ENCODE measurements at places on chromosomes 7 and 10.

- no peak for DNase-seq
Measured at GRCh38 chr10:121578298-121578697, 19.9 kb downstream of the FGFR2 start.

GRCh38 chr7:34048445-34048844 is 143.1 kb downstream of the BMPER start:
- no peak for DNase-seq

- DNase-seq = no peak
Measured at GRCh38 chr7:116950889-116951351, 2.4 kb upstream of the ST7 start.

- DNase-seq = no peak
Measured at GRCh38 chr7:114405427-114405826, 9.2 kb upstream of the FOXP2 start.

GRCh38 chr7:116588641-116589594 is 64.1 kb downstream of the CAV1 start:
- no peak for DNase-seq

- no peak for DNase-seq
Measured at GRCh38 chr7:82335927-82336326, 107.7 kb downstream of the CACNA2D1 start.

DNA sequence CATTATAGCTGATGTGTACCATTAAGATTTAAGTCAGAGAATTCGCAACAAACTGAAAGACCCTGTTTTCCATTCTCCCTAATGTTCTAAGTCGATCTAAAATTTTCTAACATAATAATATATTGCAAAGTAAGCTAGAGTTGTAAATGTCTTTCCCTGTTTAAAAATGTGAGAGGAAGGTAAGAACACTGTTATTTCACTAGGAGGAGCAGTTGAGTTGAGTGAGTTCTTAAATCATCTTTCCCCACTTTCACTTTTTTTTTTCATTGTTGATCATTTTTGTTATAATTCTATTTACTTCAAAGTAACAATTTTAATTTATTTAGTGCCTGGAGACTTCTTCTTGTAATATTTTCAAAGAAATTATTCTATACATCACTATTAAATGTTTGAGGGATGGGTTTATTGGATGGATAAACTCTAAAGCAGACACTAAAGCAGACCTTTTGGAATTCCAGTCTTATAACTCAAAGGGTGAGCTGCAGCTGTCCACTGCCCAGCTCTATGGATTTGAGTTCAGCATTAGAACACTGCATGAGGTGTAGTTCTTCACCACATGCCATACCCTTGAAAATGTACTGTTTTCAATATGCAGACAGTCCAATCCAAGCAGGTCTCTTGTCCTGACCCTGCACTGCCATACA is 181.3 kb upstream of the FZD1 start:
- DNase-seq = no peak

DNA sequence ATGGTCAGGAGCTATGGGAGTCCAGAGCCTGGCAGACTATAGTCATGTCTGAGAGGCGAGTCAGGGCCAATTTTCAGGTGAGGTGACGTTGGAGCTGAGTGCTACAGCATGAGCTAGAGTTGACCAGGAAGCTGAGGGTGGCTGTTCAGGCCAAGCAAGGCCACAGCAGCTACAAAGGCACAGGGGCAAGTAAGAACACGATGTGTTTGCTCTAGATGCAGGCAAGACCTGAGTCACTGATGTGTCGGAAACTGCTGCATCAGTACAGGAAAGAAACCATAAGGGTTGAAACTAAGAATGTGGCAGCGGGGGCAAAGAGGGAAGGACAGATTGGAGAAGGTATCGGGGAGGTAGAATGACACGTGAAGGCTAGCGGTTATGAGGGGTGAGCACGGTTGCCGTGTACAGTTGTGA is 11.8 kb upstream of the RRP12 start:
- DNase-seq = no peak

GRCh38 chr7:1419688-1420087 is 39.6 kb downstream of the MICALL2 start:
- no peak for DNase-seq

- no peak for DNase-seq
Measured at GRCh38 chr7:23014681-23015080, 751 bp upstream of the HYCC1 start.

DNA sequence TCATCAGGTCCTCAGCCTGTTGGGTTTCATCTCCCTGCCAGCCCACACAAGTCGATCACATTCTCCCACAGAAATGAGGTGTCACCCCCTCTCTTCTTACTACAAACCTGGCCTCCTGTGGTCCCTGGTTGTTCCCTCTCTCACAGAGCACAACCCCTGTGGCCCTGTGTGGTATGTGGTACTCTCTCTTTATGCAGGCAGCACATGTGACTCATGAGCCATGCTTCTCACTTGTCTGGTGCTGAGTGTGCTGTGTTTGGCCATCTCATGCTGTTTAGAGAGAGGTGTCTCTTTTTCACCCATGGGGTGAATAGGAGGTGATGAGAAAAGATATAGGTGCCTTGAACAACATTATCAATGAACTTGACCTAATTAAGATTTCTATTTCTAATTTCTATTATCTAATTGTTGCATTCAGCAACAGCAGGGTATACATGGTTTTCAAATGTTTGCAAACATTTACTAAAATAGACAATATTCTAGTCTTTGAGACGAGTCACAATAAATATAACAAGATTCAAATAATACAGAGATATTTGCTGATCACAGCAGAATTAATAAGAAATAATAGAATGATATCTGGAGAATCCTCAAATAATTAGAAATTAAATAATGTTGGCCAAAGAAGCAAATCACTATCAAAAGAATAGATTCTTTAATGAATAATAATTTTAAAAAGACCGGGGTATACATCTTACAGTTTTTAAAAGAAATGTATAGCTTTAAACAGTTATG is 633.8 kb upstream of the IGFBP3 start:
- DNase-seq = no peak

DNA sequence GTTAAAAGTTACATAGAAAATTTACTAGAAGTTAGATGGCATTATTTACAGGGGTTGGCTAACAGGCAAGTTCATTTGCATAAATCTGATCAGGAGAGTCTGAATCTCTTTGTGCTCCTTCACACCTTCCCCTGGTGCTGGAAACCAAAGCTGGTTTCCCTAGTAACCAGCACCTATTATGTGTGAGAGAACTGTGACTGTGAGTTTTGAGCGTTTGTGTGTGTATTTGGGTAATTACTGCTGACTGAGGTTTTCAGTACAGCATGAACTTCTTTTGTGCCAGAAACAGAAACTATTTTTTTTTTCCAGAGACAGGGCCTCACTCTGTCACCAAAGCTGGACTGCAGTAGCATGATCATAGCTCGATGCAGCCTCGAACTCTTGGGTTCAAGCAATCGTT is 10.3 kb upstream of the IFIT1B start:
- DNase-seq = no peak

GRCh38 chr10:47206449-47207280 is 93.3 kb upstream of the GDF10 start:
- no peak for DNase-seq

- DNase-seq = no peak
Measured at GRCh38 chr7:28104041-28104541, 76.5 kb downstream of the JAZF1 start.

GRCh38 chr7:78311181-78311580 is 512.6 kb downstream of the PHTF2 start:
- DNase-seq = no peak

- DNase-seq = peak; percentile 52
Measured at GRCh38 chr10:118241229-118242137, 100.6 kb downstream of the FAM204A start.

- DNase-seq = peak; percentile 46
Measured at GRCh38 chr7:36653008-36653662, 71.2 kb downstream of the AOAH start.

- no peak for DNase-seq
Measured at GRCh38 chr10:128863823-128864405, 603.1 kb upstream of the MGMT start.

- DNase-seq = no peak
Measured at GRCh38 chr7:99521399-99521798, 16.9 kb downstream of the ZKSCAN5 start.

GRCh38 chr7:133571076-133571475 is 318.2 kb downstream of the EXOC4 start:
- DNase-seq = no peak

GRCh38 chr7:122750389-122750788 is 47.7 kb upstream of the RNF148 start:
- DNase-seq = no peak

DNA sequence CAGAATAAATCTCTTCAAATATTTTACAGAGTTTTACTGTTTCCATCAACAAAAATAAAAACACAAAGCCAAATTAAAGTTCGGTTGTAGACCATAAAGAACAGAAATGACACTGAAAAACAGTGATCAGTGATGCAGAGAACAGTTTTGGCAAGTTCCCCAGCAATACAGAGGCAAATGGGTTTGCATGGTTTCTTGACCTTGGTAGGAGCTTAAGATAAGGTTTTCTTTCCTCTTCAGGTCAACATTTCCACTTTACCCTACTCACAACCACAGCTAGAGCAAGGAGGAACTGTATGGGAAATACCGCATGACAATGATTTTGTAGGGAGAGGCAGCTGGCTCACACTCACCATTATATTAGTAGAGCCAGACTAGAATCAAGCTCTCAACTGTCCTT is 199.5 kb downstream of the SH2D4B start:
- no peak for DNase-seq

GRCh38 chr10:122721111-122721510 is 21.5 kb upstream of the C10orf120 start:
- DNase-seq = no peak

- DNase-seq = no peak
Measured at GRCh38 chr10:266974-267425, 131.7 kb downstream of the ZMYND11 start.

DNA sequence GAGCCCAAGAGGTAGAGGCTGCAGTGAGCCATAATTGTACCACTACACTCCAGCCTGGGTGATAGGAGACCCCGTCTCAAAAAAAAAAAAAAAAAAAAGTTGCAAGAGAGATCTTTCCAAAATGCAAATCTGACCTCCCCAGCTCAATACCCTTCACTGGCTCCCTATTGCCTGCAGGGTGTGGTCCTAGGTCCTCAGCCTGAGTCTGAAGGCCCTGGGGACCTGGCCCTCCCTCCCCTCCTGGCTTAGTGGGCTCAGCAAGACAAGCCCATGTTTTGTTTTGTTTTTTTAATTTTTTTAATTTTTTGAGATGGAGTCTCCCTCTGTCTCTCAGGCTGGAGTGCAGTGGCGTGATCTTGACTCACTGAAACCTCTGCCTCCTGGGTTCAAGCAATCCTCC is 20.6 kb downstream of the SRRM3 start:
- no peak for DNase-seq

DNA sequence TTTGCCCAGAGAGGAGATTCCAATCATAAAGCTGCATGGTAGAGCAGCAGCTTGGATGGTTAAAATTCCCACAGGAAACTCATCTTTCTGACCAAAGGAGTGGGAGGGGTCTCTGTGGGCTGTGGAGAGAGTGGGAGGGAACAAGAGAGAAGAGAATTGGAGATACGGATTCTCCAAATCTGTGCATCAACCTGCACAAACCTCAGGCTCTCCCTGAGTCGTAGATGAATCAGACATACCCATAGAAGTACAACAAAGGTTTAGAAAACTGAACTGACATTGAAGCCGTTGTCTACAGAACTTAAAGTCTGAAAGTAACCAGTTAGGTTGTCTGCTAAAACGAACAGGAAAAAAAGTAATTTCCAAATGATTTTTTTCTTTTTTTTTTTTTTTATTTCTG is 41.9 kb downstream of the CYCS start:
- DNase-seq = no peak
